ENCODE measurements at places on chromosomes 6 and 20.

DNA sequence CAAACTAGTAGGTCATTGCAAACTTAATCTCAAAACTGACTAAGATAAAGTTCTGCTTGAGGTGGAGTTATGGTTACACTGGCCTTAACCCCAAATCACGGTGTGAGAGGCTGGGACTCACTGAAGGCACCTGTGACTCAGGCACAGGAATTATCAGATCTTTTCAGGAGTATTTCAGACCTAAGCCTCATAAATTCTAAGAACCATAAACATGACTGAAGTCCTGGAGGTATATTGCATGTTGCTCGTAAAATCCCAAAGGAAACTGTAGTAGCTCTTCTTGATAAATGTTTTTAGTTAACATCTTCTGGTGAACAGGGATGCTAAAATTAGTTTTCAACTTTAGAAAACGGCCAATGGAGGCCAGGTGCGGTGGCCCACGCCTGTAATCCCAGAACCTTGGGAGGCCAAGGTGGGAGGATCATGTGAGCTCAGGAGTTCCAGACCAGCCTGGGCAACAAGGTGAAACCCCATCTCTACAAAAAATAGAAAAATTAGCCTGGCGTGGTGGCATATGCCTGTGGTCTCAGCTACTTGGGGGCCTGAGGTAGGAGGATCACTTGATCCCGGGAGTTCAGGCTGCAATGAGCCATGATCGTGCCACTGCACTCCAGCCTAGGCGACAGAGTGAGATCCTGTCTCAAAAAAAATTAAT is 36.5 kb downstream of the DZANK1 start:
- no peak for DNase-seq

- no peak for DNase-seq
These were observed 7.6 kb downstream of the SLC44A4 start for GRCh38 chr6:31871046-31871659.

GRCh38 chr6:26089272-26089671 is 2.0 kb downstream of the HFE start:
- DNase-seq = no peak

DNA sequence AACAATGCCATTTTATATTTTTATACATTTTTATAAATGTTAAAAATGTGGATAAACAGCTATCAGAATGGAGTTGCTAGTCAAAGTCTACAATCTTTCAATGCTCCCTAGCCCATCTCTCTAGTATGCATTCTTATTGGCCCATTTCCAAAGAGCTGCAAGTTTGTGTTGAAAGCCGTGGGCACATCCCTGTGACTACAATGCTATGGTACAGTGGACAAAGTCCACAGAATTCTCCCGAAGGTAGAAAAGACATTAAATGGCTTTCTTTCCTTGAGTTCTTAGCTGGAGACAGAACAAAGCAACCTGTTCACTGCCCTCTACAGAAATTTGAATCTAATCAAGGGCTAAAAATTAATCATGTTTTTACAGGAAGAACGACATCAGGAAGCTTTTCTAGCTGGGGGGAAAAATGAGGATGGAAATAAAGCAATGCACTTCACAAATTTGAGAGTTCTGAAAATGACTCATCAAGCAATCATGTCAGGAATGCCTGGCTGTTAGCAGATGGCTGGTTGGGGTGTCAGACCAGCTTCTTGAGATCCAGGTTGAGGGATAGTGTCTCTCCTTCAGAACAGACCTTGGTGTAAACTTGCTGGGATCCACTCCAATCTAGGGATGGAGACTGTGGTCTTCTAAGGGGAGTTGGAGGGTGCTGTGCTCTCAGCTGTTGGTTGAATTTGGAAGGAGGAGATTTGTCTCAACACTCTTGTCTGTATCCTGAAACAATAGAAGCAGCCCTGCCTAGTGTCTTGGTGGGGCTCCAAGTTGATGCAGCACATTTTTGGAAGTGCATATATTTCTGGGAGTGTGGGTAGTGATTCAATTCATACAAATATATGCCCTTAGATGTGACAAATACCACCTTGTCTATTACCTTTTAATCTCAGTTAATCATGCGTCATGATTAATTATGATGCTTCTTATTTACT is 143.4 kb upstream of the PHACTR1 start:
- DNase-seq = no peak

GRCh38 chr6:165129086-165129485 is 180.3 kb downstream of the C6orf118 start:
- no peak for DNase-seq

GRCh38 chr6:153043719-153044118 is 41.2 kb upstream of the MTRF1L start:
- DNase-seq = no peak

DNA sequence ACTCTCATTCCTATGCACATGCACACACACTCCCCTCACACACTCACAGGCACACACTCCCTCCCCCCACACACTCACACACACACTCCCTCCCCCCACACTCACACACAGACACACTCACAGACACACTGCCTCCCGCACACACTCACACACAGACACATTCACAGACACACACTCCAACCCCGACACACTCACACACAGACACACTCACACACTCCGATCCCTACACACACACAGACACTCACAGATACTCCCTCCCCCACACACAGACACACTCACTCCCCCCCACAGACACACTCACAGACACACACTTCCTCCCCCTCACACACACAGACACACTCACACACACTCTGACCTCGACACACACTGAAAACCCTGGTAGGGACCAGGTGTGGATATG is 176.2 kb downstream of the TFAP2C start:
- no peak for DNase-seq

- no peak for DNase-seq
These were observed 285.4 kb downstream of the THBS2 start for GRCh38 chr6:168968228-168968627.

DNA sequence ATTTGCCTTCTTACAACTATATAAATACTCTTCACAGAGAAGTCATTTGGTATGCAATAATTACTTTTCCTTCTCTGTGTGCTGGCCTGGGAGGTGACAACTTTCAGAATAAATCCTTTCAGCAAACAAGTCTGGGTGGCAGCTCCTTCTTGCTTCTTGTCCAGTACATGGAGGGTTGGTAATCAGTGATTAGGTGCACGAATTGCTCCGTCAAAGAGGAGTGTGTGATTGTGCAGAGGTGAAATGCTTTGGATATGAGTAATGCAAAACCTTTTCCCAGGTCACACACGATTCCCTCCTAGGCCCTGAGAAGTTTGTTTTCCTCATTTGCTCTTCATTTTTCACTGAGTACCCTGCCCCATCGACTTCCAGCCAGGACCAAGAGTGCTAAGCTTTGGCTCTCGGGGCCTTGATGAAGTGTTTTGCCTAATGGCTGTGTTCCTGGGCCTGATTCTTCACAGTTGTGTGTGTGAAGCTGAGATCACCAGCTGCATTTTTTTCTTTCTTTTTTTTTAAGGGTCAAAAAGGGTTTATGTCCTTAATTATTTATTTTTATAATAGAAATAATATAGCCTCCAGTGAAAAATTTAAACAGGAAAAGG is 216.5 kb downstream of the ZMYND8 start:
- DNase-seq = no peak

GRCh38 chr20:43969028-43969447 is 54.4 kb downstream of the TOX2 start:
- no peak for DNase-seq

DNA sequence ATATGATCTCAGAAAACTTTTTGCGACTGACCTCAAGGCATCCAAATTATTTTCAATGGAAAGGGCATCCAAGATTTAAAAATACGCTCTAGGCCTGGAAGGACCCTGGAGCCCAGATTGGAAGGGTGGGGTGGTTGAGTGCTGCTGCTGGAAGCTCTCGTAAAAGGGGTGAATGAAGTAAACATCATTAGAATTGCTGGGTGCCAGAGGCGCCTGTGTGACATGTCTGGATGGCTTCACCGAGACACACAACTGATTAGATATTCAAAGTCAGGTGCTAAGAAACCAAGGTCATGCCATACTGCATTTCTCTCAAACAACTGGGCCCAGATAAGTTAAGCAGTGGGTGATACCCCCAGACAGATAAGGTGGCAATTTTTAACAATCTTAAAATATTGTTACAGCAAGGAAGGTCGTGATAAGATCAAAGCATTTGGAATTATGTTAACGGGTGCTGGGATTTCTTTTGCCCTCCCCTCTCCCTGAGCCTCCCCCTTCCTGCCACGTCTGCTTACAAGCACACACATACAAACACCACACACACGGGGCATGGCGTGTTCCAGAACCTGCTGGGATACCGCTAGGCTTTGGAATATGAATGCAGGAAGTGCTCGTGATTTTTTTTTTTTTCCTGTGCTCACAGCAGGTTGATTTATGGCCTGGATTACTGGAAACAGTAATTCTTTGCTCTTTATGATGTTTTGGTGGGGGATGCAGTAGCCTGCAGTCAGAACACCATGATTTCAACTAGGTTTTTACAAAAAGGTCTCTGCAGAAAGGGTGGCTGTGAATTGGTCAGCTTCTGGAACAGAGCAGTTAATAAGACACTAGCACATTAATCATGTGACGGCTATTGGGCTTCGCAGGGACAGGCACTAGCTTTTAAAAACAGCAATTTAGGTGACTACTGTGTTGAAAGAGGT is 551.2 kb downstream of the QKI start:
- no peak for DNase-seq

GRCh38 chr20:41418739-41419293 is 52.2 kb upstream of the EMILIN3 start:
- no peak for DNase-seq

DNA sequence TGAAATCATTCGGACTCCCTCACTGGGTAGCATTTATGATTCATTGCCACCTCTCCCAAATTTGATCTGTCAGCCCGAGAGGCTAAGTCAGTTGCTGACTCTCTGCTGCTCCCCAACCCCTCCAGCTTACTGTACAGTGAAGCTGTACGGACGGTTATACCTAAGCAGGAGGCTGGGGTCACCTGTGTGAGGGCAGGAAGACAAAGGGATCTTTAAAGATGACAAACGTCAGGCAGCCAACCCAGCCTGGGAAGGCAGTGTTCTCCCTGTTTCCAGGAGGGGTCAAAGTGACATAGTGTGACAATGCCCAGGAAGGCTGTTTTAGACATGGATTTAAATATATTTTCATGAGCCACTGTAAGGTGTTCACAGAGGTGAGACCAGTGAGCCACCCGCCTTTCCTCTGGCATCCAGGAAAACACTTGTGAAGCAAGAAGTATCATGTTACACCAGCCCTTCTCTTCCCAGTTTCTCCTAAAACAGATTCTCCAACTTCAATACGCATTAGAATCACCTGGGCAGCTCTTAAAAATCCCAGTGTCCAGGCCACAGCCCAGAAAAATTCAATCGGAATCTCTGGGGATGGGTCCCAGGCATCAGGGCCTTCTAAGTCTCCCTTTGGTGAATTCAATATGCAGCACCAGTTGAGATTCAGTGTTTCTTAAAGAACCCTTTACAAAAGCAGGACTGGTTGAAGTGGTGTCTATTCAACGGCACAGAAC is 6.8 kb upstream of the PAX1 start:
- no peak for DNase-seq

DNA sequence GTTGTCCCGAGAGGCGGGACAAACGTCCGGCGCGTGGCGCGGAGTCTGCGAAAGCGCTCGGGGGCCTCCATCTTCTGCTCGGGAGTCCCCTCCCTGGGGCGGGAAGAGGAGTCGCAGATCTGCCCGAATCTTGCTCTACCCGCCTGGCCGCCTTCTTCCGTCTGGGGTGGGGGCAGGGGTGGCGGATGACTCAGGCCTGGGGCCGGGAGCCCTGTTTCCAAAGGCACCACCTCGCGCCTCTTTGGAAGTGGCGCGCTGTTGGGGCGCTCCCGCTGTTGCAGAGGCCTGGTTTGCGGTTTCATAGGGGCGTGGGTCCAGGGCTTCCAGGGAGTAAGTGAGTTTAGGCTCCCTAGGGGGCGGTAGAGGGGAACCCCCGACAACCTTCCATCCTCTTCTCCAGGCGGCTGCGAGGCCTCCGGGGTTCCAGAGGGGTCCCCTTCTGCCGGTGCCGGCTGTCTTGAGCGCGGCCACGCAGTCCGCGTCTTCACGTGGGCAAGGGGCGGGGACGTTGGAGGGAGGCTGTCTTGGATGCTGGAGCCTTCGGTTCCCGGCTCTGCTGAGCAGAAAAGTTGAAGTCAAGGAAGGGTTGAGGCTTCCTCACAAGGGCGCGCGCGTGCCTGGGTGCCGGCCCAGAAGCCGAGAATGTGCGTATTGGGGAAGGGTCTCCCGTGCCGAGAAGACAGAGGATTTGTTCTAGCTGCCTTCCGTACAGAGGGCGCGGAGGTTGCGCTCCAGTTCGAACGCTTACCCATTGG is 2.6 kb upstream of the TFAP2C start:
- no peak for DNase-seq

GRCh38 chr20:51456511-51457509 is 85.7 kb downstream of the NFATC2 start:
- no peak for DNase-seq

DNA sequence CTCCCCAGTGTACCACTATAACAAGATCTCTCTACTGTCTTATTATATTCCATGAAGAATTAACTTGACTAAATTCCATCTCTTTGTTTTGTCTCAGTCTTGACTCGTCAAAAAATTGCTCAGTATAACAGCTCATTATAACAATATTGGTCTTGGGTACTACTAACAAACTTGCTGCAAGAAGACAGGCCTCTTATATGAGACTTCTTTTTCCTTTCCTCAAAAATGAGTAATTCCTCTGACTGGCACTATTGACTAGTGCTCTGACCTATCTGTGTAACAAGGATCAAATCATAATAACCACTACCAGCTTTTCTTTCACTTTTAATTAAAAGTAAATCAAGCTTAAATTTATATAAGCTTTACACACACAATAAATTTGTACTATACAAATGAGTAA is 91.3 kb upstream of the THEMIS start:
- no peak for DNase-seq

GRCh38 chr6:111590209-111590980 is 15.3 kb downstream of the TRAF3IP2 start:
- no peak for DNase-seq

DNA sequence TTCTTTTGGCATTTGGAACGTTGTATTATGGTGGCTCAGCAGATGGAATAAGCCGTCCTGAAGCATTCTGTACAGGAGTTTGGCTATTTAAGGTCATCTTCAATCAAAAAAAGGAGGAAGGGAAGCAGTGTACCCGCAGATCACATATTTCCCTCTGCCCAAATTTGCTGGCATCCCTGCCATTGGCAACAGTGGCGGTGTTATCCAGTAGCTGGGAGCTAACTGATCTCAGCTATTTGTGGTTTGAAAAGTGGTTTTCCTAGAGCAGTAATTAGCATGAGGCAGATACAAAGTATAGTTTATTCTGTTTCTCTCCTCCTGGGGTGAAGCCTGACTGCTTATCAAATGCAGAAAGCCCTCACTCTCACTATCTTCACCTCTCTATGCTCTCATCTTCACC is 576.8 kb downstream of the QKI start:
- no peak for DNase-seq

- no peak for DNase-seq
These were observed 530.5 kb upstream of the PTCHD4 start for GRCh38 chr6:48641544-48641943.

DNA sequence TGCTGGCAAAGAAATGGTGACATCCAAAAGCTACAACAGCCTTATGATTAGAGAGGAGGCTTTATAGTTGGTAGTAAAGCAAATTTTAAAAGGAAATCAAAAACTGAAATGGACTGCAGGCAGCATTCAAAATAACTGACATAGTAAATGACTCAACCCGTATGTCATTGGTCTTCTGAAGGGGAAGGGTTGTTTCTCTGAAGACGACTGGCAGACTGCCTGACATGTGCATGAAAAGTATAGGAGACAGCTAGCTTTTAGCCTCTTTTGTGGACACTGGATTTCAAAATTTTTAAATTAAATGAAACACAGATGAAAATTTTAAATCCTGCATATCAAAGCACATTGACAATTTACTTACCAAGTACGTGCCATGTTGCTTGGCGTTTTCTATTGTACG is 90.7 kb downstream of the TRMT6 start:
- no peak for DNase-seq

All from naive B cell (primary cell).